ENCODE measurements at places on chromosomes 1 and 21.

GRCh38 chr1:18927654-18928272 lies 25.4 kb upstream of the ALDH4A1 start:
- DNase-seq, result peak; percentile 40

- DNase-seq, result peak; percentile 36
These were observed 70.0 kb upstream of the SELENON start for GRCh38 chr1:25729790-25730644.

GRCh38 chr1:12539705-12540579 lies 78.1 kb downstream of the DHRS3 start:
- DNase-seq, result no peak

GRCh38 chr1:35564037-35564883 lies 6.7 kb downstream of the NCDN start:
- DNase-seq, result peak; percentile 45

DNA sequence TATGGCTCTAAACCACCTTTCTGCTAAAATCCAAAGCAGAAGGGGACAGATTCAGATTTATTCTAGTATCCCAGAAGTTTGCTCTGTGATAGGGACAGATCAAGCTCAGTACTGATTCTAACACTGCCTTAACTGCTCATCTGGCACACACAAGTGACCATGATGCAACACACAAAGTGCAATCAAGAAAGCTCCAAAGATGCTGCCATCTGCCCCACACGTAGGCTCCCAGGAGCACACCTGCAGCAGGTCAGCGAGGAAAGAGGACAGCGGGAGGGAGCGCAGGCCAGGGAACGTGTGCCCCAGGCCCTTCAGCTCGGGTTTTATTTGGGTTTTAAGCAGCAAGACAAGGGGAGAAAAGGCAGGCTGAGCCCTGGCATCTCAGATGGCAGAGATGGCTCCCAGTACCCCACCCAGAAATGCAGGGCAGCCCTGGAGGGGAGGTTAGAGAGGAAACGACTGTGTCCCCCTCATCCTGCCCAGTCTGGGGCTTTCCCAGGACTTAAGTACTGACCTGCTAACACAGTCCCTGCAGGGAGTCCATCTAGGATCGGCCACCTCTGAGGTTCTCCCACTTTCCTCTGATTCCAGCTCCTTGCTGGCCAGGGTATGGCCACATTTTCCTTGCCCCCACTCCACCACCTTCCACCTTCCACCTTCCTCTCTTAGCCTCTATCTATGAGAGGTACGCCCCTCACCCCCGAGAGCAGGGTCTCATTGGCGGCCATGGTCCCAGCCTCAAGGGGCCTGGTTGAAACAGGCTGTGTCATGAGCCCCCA lies 1.2 kb downstream of the TRIM11 start:
- DNase-seq, result no peak

- DNase-seq, result no peak
These were observed 1.0 kb downstream of the TP53BP2 start for GRCh38 chr1:223844787-223845036.

- DNase-seq, result no peak
These were observed 6.2 kb upstream of the APCS start for GRCh38 chr1:159581422-159581821.

- DNase-seq, result no peak
These were observed 3.8 kb downstream of the DNALI1 start for GRCh38 chr1:37560401-37561132.

DNA sequence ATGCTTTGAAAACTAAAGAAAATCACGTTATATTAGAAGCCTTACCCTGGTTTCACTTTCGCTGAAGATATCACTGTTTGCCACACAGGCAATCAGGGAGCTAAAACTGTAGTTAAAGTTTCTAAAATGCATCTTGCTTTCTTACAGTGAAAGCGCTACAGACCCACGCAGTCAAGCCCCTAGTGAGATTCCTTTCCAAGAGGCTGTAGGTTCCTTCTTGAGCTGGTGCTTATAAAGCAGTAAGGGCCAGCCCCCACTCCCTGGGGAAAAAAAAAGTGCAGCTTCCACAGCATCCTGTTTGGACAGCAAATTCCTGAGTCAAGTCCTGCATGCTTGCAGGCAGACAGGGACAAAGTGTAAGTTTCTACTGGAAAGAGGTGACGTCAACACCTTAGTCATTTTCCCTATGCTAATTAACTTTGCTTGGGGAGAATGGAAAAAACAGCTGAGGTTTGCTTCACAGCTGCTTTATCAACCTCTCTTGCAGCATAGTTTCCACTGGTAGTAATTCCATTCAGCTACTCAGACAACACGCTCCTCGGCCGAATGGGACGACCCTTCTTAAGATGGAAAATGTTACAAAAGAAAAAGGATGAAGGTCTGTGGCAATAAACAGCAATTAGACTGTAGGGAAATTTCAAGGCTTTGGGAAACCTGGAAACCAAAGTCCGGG lies 14.7 kb upstream of the KCNE1 start:
- no peak for DNase-seq

DNA sequence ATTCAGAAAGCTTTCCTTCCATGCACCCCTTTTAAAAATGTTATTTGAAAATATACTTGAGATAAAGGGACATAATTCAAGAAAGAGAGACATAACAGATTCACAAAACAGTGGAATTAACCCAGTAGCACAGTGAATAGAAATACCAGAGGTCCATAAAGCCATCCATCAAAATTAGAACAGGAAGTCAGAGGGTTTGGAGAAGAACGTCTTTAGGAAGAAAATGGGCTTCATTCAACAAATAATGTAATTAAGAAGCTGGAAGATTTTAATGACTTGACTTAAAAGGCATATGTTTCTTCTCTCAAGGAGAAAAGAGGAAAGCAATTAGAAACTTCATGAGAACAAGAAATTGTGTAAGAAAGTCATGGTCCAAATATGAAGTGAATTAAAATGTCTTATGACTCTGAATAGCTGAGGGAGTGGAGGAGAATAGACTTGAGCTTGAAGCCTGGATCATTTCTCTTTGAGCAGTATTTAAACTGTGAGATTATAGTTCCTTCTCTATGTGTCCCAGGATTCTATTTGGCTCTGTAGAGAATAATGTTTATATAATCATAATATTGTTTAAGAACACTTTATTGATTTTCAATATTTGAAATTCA lies 7.9 kb upstream of the HCRTR1 start:
- no peak for DNase-seq

GRCh38 chr1:178408871-178409270 lies 87.9 kb downstream of the CLEC20A start:
- no peak for DNase-seq

DNA sequence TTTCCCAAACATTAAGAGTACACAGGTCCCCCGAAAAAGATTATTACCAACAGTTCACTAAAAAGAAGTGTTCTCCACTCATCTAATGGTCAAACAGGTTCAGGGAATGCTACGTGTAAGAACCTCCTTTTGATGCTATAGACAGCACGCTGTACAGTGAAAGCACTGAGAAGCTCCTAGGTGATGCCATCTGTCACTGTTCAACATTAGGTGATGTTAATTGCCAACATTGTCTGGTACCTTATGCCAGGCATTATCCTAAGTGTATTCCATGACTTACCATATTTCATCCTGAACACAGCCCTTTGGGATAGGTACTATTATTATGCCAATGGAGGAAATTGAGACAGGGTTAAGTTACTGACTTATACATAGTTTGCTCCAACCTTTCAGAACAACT lies 82.1 kb downstream of the DAB1 start:
- DNase-seq, result peak; percentile 76

DNA sequence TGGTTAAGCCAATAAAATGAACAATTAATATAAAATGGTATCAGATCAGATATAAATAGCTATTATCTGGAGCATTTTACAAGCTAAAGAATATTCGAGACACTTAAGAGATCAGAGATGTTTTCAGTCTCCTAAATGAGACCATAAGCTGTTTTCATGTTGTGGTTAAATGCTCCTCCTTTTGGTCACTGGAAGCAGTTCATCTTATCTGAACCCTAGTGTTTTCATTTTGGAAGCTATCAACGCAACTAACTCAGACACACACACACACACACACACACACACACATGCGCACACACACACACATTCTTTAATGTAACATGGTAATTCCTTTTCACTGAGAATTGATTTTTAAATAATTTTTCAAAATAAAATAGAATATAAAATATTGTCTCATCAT lies 10.0 kb upstream of the LRRC8C start:
- no peak for DNase-seq

DNA sequence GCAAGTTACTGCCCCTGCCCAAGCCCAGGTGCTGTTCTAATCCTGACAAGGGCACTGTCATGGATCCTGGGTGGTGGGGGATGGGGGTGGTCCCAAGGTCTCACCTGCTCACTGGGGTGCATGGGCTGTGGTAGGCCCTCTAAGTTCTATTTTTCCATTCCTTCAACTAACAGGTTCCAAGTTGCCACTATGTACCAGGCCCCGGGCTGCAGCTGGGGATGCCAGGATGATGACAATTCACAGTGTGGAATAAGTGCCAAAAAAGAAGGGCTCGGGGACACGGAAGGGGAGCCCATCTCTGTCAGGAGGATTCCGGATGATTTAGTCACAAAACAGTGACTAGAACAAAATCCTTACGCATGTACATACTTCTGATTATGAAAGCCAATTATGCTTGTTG lies 76.0 kb downstream of the STUM start:
- no peak for DNase-seq

GRCh38 chr1:44151808-44152207 lies 10.4 kb upstream of the KLF18 start:
- no peak for DNase-seq

DNA sequence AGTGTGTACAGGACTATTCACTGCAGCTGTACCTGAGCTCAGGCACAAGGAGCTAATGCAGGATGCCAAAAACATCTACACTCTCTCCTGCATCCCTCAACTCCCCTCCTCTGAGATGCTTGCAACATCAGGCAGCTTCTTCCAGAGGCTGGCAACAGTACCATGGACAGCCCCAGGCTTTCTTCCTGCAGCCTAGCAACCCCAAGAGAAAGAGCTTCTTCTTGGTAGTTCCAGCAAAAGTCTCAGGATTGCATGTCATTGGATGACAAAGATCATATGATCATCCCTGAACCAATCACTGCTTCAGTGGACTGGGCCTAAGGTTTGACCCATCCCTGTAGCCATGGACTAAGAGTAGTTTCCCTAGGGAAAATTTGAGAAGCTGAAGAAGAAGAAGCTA lies 46.7 kb downstream of the CAMK2N1 start:
- no peak for DNase-seq

DNA sequence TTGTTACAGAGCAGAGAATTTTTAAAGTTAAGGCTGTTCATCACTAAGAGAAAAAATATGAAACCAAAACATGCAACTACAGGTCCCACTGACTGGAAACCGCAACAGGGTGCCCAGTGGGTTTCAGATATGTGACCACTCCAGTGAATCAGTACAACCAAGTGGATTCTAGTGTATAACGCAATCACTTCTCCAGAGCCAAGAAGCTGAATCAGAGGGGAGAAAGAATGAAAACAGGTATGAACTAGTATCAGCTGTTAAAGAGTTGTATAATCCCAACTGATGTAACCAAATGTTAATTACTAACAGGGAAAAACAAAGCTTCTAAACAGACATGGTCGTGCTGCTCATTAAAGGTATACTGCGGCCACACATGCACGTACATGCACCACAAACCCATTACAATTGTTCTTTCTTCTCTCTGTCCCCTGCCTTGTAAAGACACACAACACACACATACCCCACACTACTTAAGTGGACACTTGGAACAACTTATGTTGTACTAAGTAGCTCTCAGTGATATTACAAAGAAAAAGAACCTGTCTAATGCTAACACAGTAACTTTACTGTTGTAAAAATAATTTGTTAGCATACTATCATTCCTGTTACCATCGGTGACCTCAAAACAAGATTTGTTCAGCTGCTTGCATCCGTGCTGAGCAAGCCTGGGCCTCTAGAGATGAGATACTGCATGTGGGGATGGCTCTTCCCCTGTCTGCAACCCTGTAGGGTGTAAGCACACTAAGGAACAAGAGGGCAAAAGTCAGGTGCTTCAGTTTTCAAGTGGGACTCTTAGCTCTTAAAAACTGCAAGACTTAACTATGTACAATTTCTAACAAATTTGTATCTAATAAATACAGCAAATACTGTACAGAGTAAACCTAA lies 74.2 kb downstream of the PTPN14 start:
- DNase-seq, result no peak

Measured in NCI-H2171 (cell line).